ENCODE measurements at places on chromosomes 1 and 21.
A peak's percentile ranks its signal among the peaks of the same experiment; 100 is the strongest.

DNA sequence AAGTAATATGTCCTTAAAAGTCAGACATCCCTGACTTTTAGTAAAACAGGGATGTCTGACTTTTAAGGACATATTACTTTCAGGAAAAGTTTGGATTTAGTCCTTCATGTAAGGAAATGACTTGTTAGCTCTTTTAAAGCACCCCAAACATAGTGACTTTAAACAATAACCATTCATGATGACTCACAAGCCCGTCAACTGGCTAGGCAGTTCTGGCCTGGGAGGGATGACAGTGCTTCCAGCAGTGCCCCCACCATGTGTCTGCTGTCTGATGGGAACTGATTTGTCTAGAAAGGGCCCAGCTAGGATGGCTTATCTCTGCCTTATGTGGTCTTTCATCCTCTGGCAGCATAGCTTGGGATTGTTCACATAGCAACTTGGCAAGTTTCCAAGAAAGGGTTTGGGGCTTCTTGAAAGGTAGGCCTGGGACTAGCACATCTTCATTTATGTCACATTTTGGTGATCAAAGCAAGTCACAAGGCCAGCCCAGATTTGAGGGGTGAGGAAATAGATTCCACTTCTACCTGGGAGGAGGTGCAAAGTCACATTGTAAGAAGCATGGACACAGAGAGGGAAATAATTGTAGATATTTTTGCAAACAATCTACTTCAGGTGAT, 143.5 kb downstream of the C1orf94 start:
- no peak for DNase-seq

GRCh38 chr1:185241127-185241526, 75.9 kb downstream of the IVNS1ABP start:
- DNase-seq: no peak

GRCh38 chr1:117009132-117009531, 7.6 kb downstream of the CD101 start:
- no peak for DNase-seq

DNA sequence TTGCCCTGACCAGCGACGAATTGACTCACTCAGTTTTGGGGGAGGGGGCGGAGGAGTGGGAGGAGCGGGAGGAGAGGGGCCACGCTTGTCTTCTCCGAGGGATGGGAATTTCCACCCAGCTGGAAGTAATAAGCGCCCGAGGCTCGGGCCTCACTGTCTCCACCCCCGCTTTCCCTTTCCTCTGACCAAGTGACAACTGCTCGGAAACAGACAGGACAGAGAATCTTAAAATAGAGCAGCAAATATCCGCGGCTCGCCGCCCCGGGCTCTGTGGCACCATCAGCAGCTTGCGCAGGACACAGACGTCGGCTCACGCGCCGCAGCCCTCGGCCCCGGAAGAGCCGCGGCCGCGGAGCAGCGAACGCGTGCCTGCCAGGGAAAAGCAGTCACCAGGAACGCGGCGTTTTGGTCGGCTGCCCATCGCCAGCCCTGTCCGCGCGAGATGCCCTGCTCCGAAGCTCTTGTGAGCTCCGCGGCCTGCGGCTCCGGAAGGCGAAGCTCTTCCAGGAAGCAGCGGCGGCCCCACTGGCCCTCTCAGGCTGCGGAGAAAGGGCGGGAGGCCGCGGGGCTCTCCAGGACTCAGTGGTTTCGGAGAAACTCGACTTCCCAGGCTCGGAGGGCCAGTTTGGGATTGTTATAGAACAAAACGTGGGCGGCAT, 10.7 kb upstream of the RGS16 start:
- peak; percentile 77 for DNase-seq

GRCh38 chr1:202648605-202649226, 61.5 kb downstream of the SYT2 start:
- no peak for DNase-seq

DNA sequence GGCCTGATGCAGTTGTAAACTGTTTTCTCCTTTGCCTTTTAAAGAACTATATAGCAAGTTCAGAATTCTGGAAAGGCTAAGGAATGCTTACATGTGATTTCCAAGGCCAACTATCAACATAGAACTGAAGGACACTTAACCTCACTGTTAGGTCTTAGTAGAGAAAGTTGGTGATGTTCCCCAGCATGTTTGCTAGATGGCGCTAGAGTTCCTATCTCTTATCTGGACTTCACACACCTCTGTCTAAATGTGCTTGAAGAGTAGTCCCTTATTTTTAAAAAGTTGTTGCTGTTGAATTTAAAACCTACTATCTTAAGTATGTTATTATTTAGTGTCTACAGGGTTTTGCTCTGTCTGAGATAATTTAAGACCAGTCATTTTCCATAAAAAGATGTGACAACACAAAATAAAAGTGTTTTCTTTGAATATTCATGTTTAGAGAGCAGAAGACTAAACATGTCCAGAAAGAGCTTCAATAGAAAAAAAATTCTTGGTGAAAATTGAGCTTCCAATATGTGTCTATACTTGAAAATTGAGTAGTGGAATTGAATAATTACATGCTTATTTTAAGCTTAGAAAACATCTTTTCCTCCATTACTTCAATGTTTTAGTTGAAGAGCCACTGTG, 237.3 kb downstream of the S1PR1 start:
- no peak for DNase-seq

DNA sequence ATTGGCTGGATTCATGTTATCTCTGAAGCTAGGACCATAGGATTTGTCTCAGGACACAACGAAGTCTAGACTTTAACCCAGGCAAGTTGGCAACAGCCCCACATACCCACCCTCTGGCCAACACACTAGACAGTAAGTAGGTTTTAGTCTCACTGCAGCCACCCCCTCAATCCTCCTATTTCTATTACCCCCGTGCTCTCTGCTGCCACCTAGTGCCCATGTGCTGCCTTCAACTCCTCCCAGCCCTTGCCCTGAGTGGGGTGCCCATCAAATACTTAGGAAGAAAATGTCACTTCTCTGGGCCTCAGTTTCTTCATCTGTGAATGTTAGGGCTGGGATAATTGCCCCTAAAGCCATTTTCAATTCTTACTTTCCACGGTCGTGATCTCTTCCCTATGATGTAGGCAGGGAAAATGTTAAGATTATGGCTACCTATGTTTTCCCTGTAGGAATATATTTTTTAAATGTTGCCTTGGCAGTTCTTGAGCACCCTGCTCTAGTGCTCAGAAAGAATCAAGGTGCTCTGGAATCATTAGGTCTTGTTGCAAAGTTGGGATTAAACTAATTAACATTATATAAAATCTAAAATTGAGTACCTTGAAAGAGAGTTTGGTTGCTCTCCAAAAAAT, 213.0 kb downstream of the LMX1A start:
- DNase-seq: peak; percentile 74

DNA sequence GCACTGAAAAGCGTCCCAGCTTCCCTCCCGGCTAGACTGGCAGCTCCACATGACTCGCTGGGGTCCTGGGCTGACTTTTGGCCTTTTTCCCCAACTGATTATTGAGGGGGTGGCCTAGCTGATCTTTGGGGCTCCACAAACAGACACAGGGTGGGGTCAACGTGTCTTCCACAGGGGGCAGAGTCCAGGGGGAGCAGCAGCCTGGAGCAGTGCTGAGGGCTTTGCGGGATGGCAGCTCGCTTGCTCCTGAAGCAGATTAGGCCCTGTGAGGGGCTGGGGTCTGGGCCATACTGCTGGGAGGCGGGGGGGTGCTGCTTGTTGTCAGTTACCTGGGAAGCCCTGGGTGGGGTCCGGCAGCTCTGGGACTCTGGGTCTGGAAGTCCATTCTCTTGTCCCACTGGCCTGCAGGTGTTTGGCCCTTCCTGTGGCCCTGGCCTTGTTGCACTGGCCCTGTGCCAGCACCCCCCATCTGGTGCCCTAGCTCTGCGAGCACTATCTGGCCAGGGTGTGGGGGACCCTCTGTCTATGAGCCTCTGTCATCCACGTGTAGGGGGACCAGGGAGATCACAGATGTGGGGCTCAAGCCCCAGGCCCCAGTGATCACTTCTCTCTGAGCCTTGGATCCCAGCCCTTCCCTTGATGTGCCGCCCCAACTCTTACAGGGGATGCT, 12.3 kb upstream of the HES5 start:
- no peak for DNase-seq

DNA sequence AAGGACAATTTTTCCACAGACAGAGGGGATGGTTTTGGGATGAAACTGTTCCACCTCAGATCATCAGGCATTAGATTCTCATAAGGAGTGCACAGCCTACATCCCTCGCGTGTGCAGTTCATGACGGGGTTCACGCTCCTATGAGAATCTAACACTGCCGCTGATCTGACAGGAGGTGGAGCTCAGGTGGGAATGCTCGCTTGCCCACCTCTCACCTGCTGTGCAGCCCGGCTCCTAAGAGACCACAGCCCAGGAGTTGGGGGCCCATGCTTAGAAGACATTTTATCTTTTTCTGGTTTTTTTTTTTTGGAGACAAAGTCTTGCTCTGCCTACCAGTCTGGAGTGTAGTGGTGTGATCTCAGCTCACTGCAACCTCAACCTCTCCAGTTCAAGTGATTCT, 16.0 kb downstream of the GNB1 start:
- no peak for DNase-seq

DNA sequence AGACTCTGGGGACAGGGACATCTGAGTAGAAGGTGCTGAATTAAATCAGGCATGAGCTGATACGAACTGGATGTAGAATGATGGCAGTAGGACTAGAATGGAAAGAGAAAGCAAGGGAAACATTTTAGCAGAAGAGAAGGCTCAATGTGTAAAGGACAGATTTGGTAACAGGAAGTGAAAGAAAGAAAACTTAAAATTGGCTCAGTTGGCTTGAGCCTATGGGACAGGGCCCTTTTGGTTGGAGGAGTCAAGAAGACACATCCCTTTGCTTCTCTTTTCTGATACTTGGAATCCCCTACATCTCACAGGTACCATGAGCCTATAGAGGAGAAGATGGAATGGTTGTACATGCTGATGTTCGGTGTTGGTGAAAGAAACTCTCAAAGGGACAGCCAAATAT, 300.6 kb upstream of the PLXNA2 start:
- DNase-seq: no peak

DNA sequence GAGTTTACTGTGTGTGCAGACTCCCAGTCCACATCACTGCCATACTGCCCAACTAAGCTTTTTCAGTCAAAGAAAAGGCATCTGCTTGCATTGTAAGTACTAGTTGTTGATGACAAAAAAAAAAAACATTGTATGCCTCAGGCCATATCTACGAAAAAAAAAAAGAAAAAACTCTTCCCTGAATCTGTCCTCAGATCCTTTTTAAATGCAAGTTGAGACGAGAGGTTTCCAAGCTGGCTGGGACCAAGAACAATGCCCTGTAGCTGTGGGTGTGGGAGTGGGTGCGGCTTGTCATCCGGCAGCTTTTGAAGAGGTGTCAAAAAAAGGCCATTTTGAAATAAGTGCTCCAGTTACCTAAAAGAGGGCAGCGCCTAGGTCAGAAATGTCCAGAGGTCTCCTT, 29.2 kb upstream of the HHAT start:
- DNase-seq: no peak

GRCh38 chr1:157969697-157970485, 23.6 kb upstream of the KIRREL1 start:
- DNase-seq: no peak

GRCh38 chr1:246773213-246773641, 49.0 kb downstream of the SCCPDH start:
- DNase-seq: no peak

DNA sequence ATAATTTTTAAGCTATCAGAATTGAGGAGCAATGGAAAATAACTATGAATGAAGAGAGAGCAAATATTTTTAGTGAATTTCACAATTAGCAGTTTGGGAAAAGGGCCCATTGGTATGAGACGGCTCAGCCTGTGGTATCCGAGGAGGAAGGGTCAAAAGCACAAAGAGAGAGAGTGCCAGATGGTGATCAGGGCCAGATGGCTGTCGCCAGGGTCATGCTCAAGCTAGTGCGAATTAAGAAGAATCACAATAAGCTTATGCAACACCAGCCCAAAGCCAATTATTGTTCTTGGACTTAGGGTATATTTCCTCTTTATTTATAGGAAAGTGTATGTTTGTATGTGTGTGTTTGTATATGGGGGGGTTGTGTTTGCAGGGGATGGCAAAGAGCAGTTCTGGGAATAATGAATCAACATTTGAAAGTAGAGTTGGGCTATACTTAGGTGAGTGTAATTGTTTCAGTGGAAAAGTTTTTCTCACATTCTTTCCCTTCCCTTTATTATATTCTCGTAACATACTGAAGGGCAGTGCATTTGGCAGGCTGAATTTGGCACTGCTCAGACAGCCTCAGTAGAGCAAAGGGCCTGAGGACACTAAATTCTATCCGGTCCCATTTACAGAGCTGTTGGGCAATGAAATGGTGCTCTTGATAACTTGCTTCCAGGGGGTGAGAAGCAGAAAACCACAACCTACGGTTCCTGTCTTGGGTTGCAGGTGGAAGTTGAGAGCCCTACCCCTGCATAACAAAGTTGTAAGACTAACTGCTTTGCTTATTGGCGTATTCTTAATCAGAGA, 19.5 kb upstream of the DDR2 start:
- no peak for DNase-seq

DNA sequence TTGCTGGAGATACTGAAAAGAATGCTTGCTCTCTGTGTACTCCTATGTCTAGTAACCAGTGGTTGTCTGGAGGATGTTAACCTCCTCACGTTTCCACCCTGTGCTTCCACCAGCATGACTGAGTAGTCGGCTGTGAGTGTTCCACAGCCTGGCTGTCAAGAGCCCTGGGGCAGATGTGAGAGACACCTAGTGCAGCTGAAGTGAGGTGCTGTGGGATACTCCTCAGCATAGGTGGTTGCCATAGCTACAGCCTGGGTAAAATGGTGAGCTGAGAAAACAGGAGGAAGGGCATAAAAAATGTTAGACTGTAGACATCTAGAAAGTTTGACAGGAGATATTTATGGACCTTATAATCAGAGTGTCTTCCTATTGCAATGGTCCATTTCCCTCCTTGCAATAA, 15.8 kb downstream of the IVL start:
- DNase-seq: no peak

GRCh38 chr1:119966020-119966419, 69.7 kb upstream of the ADAM30 start:
- no peak for DNase-seq

DNA sequence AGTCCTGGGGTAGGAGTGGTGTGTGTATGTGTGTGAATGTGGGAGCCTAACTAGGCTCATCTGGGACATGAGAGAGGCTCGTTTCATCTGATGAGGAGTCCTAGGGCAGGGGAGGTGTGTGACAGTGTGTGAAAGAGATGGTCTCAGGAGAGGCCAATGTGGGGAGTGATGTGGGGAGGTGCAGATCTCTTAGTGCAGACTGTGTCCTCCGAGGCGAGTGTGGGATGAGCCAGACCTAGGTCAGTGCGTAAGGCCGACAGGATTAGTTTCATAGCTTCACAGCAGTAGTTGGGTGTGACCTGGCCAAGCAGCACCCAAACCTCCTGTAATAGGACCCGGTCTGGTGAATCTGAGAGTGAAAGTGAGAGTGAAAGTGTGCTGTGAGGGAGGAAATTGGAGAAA, 94.7 kb downstream of the LIPI start:
- no peak for DNase-seq

DNA sequence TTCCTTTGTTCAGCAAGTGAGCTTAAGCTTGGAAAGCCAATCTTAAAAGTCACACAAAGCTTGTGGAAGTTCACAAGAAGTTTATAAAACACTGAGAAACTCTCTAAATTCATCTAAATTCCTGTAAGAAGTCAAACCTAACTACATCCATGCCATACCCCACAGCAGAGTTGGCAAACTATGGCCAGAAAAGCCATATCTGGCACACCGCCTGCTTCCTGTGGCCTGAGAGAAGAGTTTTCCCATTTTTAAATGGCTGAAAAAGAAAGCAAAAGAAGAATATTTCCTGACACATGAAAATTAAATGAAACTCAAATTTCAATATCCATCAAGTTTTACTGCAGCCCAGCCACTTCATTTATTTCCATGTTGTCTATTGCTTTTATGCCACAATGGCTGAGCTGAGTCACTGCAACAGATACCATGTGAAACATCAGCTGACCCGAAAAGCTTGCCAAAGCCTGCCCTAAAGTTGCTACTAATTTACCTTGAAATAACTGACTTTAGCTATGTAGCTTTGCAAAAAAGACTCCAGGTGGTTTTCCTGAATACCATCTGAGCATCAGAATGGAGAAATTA, 237.1 kb downstream of the SLC45A1 start:
- no peak for DNase-seq
